Gastroesophageal sphincter (tissue), 4 donors: ENCODE measurements at places on chromosomes 13 and 19. TPM values are rescaled to one million over a fixed set of nuclear protein-coding genes. Genes with fewer than 3 reads are reported as not detected.

RDH8 gene
- not detected for total RNA-seq

PSENEN gene
- total RNA-seq = 20.4 TPM

GRCh38 chr13:74174810-74175209 is 40.6 kb upstream of the KLF12 start:
- H3K4me3 ChIP-seq = no peak overlapping the region
- H3K27me3 ChIP-seq = no peaks in the 10 kb centered on the region
- H3K36me3 ChIP-seq = no peaks in the 10 kb centered on the region
- no peaks in the 10 kb centered on the region for H3K4me1 ChIP-seq

DNA sequence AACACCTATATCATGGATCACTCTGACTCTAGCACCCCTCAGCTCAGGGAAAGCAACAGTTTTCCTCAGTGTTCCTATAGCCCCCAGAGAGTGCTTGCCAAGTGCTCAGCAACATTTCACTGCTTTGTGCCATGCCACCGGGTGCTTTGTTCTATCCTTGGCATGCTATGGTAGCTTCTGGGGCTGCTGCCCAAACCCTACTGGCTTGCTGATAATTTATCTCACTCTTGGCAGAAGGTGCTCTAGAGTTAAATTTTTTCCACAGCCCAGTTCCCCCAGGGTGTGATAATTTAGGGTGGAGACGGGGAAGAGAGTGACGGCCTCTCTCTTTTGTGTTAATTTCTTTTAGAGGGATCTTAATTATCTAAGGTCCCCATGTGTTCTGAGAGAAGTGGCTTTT is 12.6 kb upstream of the CSNK1A1L start:
- H3K4me3 ChIP-seq = no peak overlapping the region
- no peaks in the 10 kb centered on the region for H3K27me3 ChIP-seq
- H3K27ac ChIP-seq = no peak overlapping the region
- no peaks in the 10 kb centered on the region for H3K36me3 ChIP-seq
- no peaks in the 10 kb centered on the region for H3K4me1 ChIP-seq

- no peaks in the 10 kb centered on the region for H3K4me1 ChIP-seq
- no peaks in the 10 kb centered on the region for H3K36me3 ChIP-seq
- no peak overlapping the region for H3K27ac ChIP-seq
- H3K4me3 ChIP-seq = no peak overlapping the region
- H3K27me3 ChIP-seq = no peaks in the 10 kb centered on the region
Measured at GRCh38 chr13:72864142-72865011, 82.4 kb downstream of the PIBF1 start.

GRCh38 chr13:38850868-38851626 is 139.6 kb downstream of the STOML3 start:
- no peak for ATAC-seq
- H3K27me3 ChIP-seq = no peaks in the 10 kb centered on the region
- H3K4me1 ChIP-seq = no peaks in the 10 kb centered on the region
- no peaks in the 10 kb centered on the region for H3K36me3 ChIP-seq

GRCh38 chr19:1321539-1321938 is 35.9 kb downstream of the EFNA2 start:
- H3K4me3 ChIP-seq = no peak overlapping the region
- no peak for ATAC-seq
- peaks cover 8% of the 10 kb centered on the region for H3K4me1 ChIP-seq
- peaks cover 77% of the 10 kb centered on the region for H3K27me3 ChIP-seq
- H3K27ac ChIP-seq = no peak overlapping the region

GRCh38 chr13:24043590-24044350 is 116.8 kb upstream of the SPATA13 start:
- H3K4me1 ChIP-seq = no peaks in the 10 kb centered on the region
- no peaks in the 10 kb centered on the region for H3K36me3 ChIP-seq
- ATAC-seq = no peak
- H3K4me3 ChIP-seq = no peak overlapping the region

HOMER3 gene
- 48.5 TPM for total RNA-seq

GRCh38 chr13:105773241-105773640 is 762.2 kb downstream of the EFNB2 start:
- H3K4me1 ChIP-seq = no peaks in the 10 kb centered on the region
- no peak overlapping the region for H3K4me3 ChIP-seq
- no peak for ATAC-seq
- no peaks in the 10 kb centered on the region for H3K36me3 ChIP-seq

- peaks cover 8% of the 10 kb centered on the region for H3K4me1 ChIP-seq
- peak overlapping the region; percentile 38 for H3K4me3 ChIP-seq
- ATAC-seq = peak; percentile 17
- peaks cover 100% of the 10 kb centered on the region for H3K27me3 ChIP-seq
- H3K27ac ChIP-seq = no peak overlapping the region
- no peaks in the 10 kb centered on the region for H3K36me3 ChIP-seq
Measured at GRCh38 chr19:55173186-55173713, 6.8 kb upstream of the DNAAF3 start.

RGL3 gene
- 0.25 TPM for total RNA-seq

U2AF2 gene
- 68.9 TPM for total RNA-seq

SLAIN1 gene
- 8.9 TPM for total RNA-seq

GRCh38 chr13:58313219-58313618 is 681.7 kb downstream of the PCDH17 start:
- no peaks in the 10 kb centered on the region for H3K4me1 ChIP-seq
- H3K4me3 ChIP-seq = no peak overlapping the region
- no peaks in the 10 kb centered on the region for H3K27me3 ChIP-seq
- no peak overlapping the region for H3K27ac ChIP-seq

DNA sequence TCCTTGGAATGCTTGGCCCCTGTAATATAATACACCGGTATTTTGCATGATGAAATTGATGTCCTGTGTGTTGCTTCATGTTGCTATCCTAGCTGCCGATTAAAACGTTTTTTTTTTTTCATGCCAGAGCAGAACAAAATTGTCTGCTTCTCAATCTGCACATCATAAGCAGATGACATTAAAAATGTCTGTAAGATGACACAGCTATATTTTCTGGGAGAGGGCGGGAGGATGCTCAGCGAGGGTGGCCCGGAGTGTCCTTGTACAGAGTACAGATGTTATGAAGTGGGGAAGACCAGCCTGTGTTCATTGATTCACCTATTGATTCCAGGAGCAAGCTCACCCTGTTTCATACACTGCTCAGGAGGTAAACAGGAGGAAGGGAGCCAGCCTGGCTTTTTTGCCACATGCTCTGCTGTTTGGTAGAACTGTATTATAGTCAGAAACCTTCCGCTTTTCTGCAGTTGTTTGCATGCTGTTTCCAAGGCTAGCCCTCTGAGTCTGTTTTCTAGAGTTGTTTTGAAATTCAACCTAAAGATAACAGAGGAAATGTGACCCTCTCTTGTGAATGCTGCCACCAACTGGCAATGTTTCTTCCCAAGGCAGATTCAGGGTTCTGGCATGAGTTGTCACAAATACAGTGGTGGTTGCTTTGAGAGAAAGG is 4.7 kb upstream of the IRS2 start:
- no peak overlapping the region for H3K4me3 ChIP-seq
- no peak overlapping the region for H3K27ac ChIP-seq
- no peaks in the 10 kb centered on the region for H3K36me3 ChIP-seq
- no peaks in the 10 kb centered on the region for H3K27me3 ChIP-seq
- no peak for ATAC-seq

GRCh38 chr13:35983206-35983605 is 148.0 kb downstream of the DCLK1 start:
- H3K27ac ChIP-seq = no peak overlapping the region
- no peaks in the 10 kb centered on the region for H3K36me3 ChIP-seq
- no peak for ATAC-seq
- peaks cover 16% of the 10 kb centered on the region for H3K4me1 ChIP-seq
- H3K4me3 ChIP-seq = no peak overlapping the region

PEX11G gene
- total RNA-seq = 1.1 TPM

DNA sequence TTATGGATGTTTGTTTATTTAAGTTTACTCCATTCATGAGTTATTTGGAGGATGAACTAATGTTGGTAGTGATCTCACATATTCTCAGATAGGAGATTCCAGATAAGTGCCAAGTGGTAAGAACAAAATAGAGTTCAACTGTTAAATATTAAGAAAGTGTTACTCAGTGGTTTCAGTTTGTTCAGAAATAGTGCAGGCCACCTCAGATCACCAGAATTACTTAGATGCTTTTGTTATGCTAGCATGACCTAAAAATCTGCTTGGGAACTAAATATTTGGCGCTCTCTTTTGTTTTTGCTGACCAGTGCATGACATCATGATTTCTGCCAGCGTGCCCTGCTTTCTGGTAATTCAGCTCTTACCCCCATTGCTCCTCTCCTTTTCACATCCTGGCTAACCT is 15.6 kb downstream of the CLDN10 start:
- H3K4me3 ChIP-seq = no peak overlapping the region
- no peaks in the 10 kb centered on the region for H3K27me3 ChIP-seq
- no peak for ATAC-seq
- H3K27ac ChIP-seq = no peak overlapping the region
- H3K4me1 ChIP-seq = no peaks in the 10 kb centered on the region
- no peaks in the 10 kb centered on the region for H3K36me3 ChIP-seq

DNA sequence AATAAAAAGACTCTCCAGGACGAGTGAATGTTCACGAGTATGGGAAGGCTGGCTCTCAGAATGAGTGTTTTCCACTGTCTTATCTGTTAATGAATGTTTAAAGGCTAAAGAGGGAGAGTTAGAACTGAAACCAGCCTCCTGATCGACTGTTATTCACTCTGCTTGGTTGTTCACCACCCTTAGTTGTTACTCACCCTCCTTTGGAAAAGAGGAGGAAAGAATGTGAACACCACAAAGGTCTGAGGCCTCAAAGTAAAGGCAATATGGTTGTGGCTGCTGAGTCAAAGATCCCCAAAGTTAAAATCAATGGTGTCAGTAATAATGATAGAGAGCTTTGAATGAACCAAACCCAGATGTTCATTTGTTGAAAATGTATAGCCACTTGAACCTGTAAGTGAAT is 1793.2 kb upstream of the PCDH20 start:
- no peak for ATAC-seq
- H3K36me3 ChIP-seq = no peaks in the 10 kb centered on the region
- H3K4me1 ChIP-seq = no peaks in the 10 kb centered on the region

DNA sequence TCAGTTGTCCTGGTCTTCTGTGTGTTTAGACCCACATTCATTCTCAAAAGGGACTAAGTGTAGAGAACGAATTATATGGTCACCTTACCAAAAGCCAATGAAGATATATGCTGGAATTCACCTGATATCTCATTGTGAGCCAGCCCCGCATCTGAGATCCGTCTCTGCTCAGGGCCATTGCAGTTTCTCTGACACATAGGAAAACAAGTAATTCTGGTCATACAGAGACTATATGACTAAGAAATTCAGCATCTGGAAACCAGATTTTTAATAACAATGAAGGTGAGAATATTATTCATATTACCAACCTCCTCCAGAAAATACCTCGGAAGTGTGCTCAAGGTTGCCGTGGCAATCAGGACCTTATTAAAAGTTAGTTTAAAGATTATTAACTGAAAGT is 278.6 kb upstream of the EDNRB start:
- no peaks in the 10 kb centered on the region for H3K4me1 ChIP-seq
- H3K27ac ChIP-seq = no peak overlapping the region
- no peak for ATAC-seq
- H3K27me3 ChIP-seq = no peaks in the 10 kb centered on the region
- no peaks in the 10 kb centered on the region for H3K36me3 ChIP-seq

RETN gene
- total RNA-seq = not detected

DNA sequence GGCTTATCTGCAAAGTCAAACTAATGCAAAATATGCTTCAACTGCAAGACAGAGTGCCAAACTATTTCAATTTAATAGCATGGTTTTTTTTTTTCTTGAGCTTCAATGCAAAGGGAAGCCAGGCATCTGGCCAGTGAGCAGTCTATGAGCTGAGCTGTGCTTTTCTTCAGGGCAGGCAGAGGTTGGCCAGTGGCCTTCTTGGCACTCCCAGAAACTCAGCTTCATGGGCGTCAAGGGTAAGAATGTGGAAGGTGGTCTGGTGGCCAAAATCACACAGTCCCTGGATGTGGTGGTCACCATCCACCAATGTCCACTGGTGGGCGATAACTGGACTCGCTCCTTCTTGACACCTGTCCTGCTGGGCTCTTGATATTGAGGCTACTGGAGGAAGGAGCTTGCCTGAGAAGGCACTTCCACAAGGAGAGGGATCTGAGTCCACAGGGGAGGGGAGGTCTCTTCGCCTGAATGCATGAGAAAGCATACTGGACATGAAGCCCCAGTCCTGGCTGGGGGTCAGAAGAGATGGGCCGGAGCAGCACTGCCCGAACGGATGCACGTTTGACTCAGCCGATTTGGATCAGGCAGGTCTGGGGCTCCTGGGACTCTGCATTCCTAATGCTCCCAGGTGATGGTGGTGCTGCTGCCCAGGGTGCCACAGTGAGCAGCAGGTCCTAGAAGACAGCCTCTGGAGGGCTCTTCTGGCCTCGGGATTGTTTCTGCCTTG is 17.1 kb downstream of the COL4A2 start:
- peak overlapping the region; percentile 94 for H3K27ac ChIP-seq
- no peaks in the 10 kb centered on the region for H3K27me3 ChIP-seq
- no peaks in the 10 kb centered on the region for H3K36me3 ChIP-seq
- no peak for ATAC-seq
- peaks cover 61% of the 10 kb centered on the region for H3K4me1 ChIP-seq

GRCh38 chr13:51828730-51829567 is 16.0 kb downstream of the TMEM272 start:
- H3K36me3 ChIP-seq = no peaks in the 10 kb centered on the region
- H3K27ac ChIP-seq = no peak overlapping the region
- no peak overlapping the region for H3K4me3 ChIP-seq
- no peak for ATAC-seq
- no peaks in the 10 kb centered on the region for H3K27me3 ChIP-seq

GRCh38 chr13:71704656-71705055 is 162.3 kb downstream of the DACH1 start:
- H3K27ac ChIP-seq = no peak overlapping the region
- ATAC-seq = no peak
- no peaks in the 10 kb centered on the region for H3K36me3 ChIP-seq
- H3K4me3 ChIP-seq = no peak overlapping the region

PDE4C gene
- total RNA-seq = 0.39 TPM

PPP1R37 gene
- 22.6 TPM for total RNA-seq

DNA sequence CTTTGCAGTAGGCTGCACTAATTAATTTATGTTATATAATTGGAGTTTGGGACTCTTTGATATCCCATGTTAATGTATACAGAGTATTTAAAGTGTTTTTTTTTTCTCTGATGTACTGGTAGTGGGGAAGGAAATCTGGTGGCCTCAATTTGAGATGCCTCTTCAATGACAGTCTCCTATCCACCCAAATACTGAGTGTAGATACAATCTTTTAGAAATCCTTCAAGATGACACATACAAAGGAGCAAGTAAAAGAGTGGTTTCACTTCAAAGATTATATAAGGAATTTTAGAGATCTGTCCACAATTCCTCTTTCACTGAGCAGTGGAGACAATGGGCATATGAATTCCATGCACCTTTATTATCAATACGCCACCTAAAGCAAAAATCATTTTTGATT is 15.1 kb downstream of the NALCN start:
- H3K36me3 ChIP-seq = no peaks in the 10 kb centered on the region
- H3K27ac ChIP-seq = no peak overlapping the region
- H3K27me3 ChIP-seq = no peaks in the 10 kb centered on the region
- H3K4me1 ChIP-seq = no peaks in the 10 kb centered on the region
- ATAC-seq = no peak
- H3K4me3 ChIP-seq = no peak overlapping the region

SIGLEC5 gene
- not detected for total RNA-seq

EBI3 gene
- total RNA-seq = not detected
